ENCODE measurements at places on chromosomes 6 and 20. TPM values are rescaled to one million over a fixed set of nuclear protein-coding genes. Genes with fewer than 3 reads are reported as not detected.
A peak's percentile ranks its signal among the peaks of the same experiment; 100 is the strongest.

GRCh38 chr6:148750838-148751792 is 4.3 kb downstream of the UST start:
- H3K36me3 ChIP-seq = no peaks in the 10 kb centered on the region
- H3K27ac ChIP-seq = no peak overlapping the region
- no peak for DNase-seq
- no peaks in the 10 kb centered on the region for H3K27me3 ChIP-seq

DNA sequence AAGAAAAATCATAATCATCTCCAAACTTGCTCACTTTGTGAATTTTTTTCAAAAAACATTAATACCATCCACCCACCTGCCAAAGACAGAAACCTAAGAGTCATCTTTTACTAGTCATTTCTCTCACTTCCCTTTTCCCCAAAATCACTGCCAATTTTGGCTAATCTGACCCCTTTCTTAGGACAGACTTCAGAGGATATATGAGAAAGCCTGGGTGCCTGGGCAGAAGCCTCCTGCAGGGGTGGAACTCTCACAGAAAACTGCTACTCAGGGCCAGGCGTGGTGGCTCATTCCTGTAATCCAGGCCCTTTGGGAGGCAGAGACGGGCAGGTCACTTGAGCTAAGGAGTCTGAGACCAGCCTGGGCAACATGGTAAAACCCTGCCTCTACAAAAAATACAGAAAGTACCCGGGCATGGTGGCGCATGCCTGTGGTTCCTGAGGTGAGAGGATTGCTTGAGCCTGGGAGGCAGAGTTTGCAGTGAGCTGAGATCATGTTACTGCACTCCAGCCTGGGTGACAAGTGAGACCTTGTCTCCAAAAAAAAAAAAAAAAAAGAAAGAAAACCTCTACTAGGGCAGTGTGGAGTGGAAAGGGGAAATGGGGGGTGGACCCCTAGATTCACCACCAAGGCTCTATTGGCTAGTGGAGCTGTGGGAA is 3.8 kb downstream of the DEK start:
- DNase-seq = no peak
- peaks cover 7% of the 10 kb centered on the region for H3K4me1 ChIP-seq
- no peak overlapping the region for H3K27ac ChIP-seq
- no peaks in the 10 kb centered on the region for H3K27me3 ChIP-seq

- no peaks in the 10 kb centered on the region for H3K27me3 ChIP-seq
- no peak overlapping the region for H3K27ac ChIP-seq
- peaks cover 7% of the 10 kb centered on the region for H3K4me1 ChIP-seq
- no peak overlapping the region for H3K4me3 ChIP-seq
- DNase-seq = no peak
Measured at GRCh38 chr20:15895560-15896084, 677.6 kb downstream of the KIF16B start.

- H3K4me3 ChIP-seq = no peak overlapping the region
- H3K27ac ChIP-seq = no peak overlapping the region
- peaks cover 41% of the 10 kb centered on the region for H3K4me1 ChIP-seq
- DNase-seq = no peak
- no peaks in the 10 kb centered on the region for H3K36me3 ChIP-seq
Measured at GRCh38 chr6:170269846-170270541, 20.9 kb downstream of the DLL1 start.

- H3K4me3 ChIP-seq = no peak overlapping the region
- H3K27ac ChIP-seq = no peak overlapping the region
- no peak for DNase-seq
- peaks cover 5% of the 10 kb centered on the region for H3K36me3 ChIP-seq
- H3K4me1 ChIP-seq = no peaks in the 10 kb centered on the region
- no peaks in the 10 kb centered on the region for H3K27me3 ChIP-seq
Measured at GRCh38 chr6:100833972-100834574, 47.1 kb downstream of the ASCC3 start.

The IPCEF1 gene
- total RNA-seq = 11.8 TPM

The PTP4A1 gene
- 21.2 TPM for total RNA-seq

DNA sequence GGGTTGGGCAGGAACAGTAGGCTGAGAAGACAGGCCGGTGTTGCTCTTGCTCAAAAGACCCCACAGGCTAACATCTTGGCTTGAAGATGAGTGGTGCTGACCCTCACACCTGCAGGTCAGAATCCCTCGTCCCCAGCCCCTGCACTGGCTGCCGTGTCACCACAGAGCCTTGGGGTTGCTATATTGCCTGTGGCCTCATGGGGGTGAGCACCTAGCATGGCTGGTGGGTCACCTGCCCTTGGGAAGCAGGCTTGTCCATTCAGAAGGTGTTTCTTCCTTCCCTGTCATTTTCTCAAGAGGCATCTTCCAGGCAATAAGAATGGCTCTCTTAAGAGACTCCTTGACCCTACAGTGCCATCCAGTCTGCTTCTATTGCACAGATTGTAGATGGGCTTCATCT is 7.7 kb downstream of the SLC22A16 start:
- H3K27ac ChIP-seq = no peak overlapping the region
- no peaks in the 10 kb centered on the region for H3K4me1 ChIP-seq
- H3K4me3 ChIP-seq = no peak overlapping the region
- H3K36me3 ChIP-seq = no peaks in the 10 kb centered on the region
- DNase-seq = no peak

DNA sequence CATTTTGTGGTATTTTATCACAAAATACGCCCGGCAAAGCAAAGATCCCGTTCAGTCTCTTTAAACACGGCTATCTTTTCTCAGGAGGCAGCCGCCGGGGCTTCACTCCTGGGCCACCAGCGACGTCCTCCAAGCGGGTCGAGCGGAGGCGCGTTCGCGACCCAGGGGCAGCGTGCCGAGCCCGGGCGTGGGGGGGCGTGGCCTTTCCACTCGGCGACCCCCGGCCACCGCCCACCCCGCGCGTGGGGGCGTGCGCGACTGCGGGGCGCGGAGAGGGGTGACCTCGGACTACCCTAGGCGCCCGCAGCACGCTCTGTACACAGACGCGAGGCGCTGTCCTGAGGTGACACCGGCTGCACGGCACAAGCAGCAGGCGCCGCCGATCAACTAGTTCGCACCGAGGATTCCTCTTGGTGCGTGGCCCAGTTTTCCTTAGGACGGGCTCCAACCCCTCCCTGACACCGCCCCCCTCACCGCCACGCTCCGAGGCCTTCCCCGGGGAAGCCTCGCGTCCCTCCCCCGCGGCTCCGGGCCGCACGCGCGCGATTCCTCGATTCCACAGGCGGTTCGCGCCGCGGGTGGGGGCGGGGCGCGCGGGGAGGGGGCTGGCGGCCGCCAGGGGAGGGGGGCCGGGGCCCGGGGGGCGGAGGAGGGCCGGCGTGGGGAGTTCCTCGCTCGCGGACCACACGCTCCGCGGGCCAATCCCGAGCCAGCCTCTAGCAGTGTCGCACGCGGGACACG is 1.1 kb upstream of the JARID2 start:
- DNase-seq = no peak
- peak overlapping the region; percentile 93 for H3K27ac ChIP-seq
- peaks cover 2% of the 10 kb centered on the region for H3K27me3 ChIP-seq

The LPIN3 gene
- total RNA-seq = 6.0 TPM

DNA sequence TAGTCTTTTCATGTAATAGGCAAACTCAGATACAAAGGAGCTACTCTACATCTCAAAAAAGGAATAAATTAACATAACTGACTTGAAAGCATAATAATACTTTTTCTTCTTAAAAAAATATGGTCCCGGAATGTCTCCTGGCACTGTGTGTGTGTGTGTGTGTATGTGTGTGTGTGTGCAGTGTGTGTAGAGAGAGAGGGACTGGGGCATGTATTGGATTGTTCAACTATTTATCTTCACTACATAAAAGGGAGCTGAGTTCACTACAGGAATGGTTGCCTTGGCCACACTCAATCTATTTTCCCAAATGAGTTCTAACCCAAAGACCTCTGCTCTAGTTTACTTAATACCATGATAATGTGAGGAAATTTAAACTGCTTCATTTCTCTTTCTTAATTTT is 51.1 kb downstream of the B3GAT2 start:
- no peak overlapping the region for H3K4me3 ChIP-seq
- H3K27me3 ChIP-seq = no peaks in the 10 kb centered on the region
- H3K4me1 ChIP-seq = no peaks in the 10 kb centered on the region
- H3K36me3 ChIP-seq = no peaks in the 10 kb centered on the region

DNA sequence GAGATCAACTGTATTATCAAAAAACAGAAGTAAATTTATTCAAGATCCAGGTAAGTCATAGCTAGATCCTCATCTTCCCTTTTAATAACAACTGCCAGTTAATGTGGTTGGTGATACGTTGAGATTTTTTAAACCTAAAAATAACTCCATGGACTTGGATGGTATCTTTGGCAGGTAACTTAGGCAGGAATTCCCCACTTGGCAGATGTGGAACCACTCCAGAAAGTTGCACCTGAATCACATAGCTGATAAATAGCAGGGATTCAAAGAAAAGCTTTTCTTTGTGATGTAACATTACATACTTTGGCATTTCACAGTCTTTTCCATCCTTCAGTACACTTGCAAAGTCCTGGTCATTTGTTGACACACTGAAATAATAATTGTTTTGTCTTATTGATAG is 62.6 kb downstream of the PRPH2 start:
- H3K4me3 ChIP-seq = no peak overlapping the region
- no peaks in the 10 kb centered on the region for H3K4me1 ChIP-seq
- H3K36me3 ChIP-seq = peaks cover 16% of the 10 kb centered on the region
- no peak overlapping the region for H3K27ac ChIP-seq
- no peaks in the 10 kb centered on the region for H3K27me3 ChIP-seq
- no peak for DNase-seq

DNA sequence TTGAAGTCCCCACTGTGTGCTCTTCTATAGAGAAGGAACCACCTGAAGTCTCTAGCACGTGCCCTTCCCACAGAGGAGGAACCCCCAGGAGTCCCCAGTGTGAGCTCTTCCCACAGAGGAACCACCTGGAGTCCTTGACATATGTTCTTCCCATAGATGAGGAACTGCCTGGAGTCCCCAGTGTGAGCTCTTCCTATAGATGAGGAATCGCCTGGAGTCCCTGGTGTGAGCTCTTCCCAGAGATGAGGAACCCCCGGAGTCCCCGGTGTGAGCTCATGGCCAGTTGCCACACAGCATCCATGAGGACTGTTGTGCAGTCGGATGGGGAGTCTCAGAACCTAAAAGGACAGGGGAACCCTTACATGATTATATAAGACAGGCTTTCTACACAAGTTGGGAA is 158.1 kb upstream of the THBS2 start:
- H3K4me1 ChIP-seq = no peaks in the 10 kb centered on the region
- no peak for DNase-seq
- no peaks in the 10 kb centered on the region for H3K27me3 ChIP-seq
- H3K4me3 ChIP-seq = no peak overlapping the region
- H3K27ac ChIP-seq = no peak overlapping the region

DNA sequence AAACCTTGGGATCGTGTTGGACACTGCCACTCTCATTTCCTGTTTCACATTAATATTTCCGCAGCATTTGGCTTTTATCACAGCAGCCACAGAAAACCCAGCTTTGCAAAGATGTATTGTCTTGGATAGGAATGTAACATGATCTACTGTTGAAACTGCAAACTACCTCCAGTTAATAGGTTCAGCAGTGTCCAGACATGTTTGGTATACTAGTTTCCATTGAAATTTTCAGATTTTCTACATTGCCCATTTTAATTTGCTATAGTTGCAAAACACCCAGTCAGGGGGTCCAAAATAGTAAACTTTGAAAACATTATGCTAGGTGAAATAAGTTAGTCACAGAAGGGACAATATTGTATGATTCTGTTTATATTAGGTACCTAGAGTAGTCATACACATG is 3.3 kb downstream of the ANKRD6 start:
- peaks cover 8% of the 10 kb centered on the region for H3K4me1 ChIP-seq
- H3K27me3 ChIP-seq = no peaks in the 10 kb centered on the region
- H3K27ac ChIP-seq = no peak overlapping the region
- no peaks in the 10 kb centered on the region for H3K36me3 ChIP-seq

DNA sequence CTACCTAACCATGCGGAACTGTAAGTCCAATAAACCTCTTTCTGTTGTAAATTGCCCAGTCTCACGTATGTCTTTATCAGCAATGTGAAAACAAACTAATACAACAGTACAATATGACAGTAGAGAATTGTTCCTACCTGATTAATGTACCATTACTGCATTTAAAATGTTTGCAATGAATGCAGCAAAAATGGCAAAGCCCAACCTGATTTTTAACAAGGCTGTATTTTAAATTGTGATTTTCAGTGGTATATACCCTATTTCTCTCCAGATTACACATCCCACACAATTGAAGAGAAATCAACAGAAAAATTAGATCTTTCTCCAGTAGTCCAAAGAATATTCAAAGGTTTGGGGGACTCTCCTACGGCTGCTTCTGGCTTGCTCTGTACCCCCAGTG is 3.3 kb upstream of the PCSK2 start:
- no peak for DNase-seq
- H3K4me1 ChIP-seq = peaks cover 26% of the 10 kb centered on the region
- H3K27me3 ChIP-seq = peaks cover 8% of the 10 kb centered on the region
- H3K27ac ChIP-seq = no peak overlapping the region
- no peaks in the 10 kb centered on the region for H3K36me3 ChIP-seq
